ENCODE measurements at places on chromosomes 13 and 19.

DNA sequence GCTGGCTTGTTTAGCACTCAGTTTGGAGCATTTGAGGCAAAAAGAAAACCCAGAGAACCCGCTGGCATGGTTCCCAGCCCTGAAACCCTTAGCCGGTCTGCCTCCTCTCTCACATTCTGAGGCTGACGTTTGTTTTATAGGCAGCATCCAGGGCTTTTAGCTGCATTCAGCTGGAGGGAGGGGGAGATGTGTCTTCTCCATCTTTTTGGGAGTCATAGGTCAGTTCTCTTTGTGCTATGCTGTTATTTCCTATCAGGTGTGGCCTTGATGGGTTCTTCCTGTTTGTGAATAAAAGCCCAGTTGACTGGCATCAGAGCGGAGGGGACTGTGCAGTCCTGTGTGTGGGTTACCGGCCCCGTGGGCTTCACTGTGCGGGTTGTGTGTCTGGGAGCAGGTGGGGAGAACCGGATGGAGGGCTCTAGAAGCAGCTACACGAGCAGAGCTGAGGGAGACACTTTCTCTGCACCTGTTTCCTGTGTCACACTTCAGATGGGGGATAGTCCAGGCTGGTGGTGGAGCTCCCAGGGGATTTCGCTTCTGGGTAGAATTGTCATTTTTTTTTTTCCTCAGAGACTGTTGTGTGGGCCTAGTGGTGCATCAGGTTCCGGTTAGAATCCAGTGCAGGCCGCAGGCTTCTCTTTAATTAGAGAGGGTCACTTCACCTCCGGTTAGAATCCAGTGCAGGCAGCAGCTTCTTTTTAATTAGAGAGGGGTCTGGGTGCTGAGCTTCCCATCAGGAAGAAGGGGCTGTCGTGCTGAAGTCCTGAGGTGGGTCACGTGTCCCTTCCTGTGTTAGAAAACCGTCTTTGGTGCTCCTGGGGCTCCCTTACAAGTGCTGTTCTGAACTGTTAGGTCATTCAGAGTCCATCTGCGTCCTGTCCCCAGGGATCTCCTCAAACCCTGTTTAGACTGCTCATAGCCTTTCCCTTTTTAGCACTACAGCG is 69.6 kb downstream of the ARHGEF7 start:
- no peak for DNase-seq

- DNase-seq, result peak; percentile 69
Observed at GRCh38 chr19:17671906-17672305, 16.2 kb downstream of the UNC13A start.

DNA sequence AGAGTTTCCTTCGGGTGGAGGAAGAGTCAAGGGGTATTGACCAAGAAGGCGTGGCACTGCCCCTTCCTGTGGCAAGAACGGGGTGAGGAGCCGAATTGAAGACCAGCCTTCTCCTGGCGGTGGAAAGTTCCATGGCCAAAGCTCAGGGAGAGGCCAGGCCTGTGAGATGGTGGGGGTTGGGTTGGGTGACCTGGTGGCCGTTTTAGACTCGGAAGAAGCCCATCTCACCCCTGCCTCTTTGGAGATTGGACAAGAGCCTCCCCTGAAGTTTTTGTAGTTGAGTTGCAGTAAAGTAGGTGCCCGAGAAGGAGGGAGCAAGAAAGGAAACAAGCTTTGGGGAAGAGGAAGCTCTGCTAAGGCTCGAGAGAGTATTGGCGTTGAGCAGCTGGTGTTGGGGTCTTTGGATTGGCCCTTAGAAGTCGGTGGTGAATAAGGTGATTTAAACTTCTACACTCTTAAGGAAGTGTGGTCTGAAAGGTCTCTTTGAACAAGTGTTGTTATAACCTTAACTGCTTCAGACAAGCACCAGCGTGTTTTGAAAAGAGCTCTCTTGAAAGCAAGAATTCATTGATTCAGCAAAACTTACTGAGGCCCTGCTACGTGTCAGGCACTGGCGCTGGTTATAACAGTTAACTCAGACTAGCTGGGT is 964 bp downstream of the SPINT2 start:
- DNase-seq, result no peak

GRCh38 chr13:77989281-77989680 is 70.7 kb upstream of the EDNRB start:
- no peak for DNase-seq

GRCh38 chr19:52941941-52942385 is 18.7 kb upstream of the ZNF888 start:
- DNase-seq, result peak; percentile 7

- no peak for DNase-seq
Observed at GRCh38 chr13:67238277-67238859, 8.2 kb upstream of the PCDH9 start.

DNA sequence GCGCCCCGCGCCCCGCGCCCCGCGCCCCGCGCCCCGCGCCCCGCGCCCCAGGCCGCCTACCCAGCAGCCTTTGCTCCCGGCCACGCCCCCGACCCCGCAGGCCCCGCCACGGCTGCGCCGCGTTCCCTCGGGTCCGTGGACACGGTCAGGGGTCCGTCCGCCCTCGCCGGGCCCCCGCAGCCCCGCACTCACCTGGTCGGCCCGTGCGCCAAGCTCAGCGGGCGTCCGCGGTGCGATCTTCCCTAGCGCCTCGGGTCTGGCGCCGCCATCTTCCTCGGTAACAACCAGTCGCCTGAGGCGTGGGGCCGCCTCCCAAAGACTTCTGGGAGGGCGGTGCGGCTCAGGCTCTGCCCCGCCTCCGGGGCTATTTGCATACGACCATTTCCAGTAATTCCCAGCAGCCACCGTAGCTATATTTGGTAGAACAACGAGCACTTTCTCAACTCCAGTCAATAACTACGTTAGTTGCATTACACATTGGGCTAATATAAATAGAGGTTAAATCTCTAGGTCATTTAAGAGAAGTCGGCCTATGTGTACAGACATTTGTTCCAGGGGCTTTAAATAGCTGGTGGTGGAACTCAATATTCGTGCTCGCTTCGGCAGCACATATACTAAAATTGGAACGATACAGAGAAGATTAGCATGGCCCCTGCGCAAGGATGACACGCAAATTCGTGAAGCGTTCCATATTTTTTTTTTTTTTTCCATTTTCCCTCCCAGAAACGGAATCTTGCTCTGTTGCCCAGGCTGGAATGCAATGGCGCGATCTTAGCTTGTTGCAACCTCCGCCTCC is at the start of the genes MED16 and RNU6-9:
Gene MED16, minus strand, starts transcription at position 294 of the 796 bp plus-strand sequence. CDS start 2,056 bp downstream, outside the sequence.
Gene RNU6-9, plus strand, starts transcription at position 591 of the 796 bp plus-strand sequence.
- DNase-seq, result peak; percentile 99

DNA sequence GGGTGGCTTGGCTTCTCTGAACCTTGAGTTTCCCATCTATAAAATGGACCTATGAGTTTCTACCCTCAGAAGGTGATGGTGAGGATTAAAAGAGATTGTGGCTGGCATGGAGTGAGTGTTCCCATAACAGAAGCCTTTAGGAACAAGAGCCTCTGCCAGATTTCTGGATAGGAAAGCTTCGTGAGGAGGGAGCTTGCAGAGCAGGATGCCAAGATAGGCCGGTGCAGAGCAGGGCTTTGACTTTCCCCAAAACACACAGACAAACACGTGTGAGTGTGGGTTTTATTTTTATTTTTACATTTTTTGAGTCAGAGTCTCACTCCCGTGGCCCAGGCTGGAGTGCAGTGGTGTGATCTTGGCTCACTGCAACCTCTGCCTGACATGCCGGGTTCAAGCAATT is 3.7 kb upstream of the CNN1 start:
- DNase-seq, result no peak

GRCh38 chr19:50878851-50879250 is 5.6 kb downstream of the KLK2 start:
- DNase-seq, result no peak

DNA sequence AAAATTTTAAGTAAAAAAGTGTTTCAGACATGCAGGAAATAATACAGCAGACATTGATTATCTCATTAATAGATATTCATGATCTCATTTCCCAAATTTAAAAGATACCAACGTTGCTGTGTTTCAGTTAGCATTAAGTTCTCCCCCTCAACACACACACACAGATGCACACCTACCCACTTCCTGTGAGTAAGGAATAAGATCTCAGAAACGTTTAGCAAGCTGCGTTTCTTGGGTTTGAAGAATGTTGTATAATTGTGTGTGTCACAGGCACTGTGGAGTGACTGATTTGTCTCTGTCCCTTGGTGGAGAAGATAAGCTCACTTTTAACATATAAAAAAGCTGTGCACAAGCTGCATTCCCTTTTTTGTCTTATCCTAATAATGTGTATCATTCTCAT is 196.8 kb downstream of the PDS5B start:
- DNase-seq, result no peak

DNA sequence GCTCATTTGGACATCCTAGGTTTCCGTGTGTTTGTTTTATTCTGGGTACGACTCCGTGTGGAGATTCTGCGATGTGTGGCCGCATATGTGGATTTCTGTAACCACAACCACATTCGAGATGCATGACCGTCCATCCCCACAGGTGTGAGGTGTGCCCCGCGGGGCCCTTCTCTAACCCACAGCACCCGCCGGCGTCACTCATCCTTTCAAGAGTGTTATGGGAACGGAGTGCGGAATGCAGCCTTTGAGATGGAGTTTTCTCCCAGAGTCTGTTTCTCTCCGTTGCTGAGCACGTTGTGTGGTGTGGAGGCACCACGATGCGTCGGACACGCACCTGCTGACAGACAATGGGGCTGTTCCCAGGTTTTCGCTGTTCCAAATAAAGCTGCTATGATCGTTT is 40.0 kb downstream of the C13orf46 start:
- no peak for DNase-seq
